ENCODE measurements at places on chromosomes 1 and 21.

DNA sequence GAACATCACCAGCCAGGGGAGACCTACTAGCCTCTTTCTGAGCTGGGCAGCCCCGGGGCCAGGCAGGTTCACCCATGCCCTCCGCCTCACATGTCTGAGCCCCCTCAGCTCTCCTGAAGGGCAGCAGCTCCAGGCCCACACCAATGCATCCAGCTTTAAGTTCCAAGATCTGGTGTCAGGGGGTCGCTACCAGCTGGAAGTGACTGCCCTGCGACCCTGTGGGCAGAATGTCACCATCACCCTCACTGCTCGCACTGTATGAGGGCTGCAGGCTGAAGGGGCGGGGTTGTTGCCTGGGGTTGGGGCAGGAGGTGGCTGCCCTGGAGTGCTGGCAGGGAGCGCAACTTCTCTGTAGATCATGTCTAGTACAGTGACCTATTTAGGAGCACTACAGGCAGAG lies 8.5 kb upstream of the PTPN7 start:
- DNase-seq: no peak

DNA sequence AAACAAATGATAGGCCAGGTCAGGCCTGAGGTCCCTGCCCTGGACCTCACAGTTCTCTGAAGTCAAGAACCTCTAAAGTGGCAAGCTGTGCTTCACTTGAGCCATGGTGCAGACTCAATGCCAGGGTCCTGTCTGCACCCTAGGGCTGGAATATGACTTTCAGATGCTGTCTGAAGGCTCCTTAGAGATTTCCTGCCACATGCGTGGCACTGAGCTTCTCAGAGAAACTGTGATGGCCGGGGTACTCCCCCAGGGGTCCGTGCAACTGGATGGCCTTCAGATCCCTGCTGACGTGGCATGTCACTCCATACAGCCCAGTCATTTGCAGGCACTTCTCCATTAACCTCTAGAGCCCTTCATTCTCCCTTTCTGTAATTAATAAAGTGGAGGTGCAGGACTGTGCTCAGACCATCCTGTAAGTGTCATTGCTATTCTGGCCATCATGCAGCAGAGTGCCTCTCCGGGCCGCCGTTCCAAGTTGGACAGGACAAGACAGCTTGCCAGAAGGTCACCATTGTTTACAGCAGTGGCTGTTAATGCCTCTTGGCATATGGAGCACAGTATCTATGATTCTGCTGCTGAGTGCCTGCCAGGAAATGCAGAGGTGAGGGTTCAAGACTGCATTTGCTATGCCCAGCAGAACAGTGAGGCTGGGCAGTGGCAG lies 205.1 kb upstream of the COA6 start:
- DNase-seq: no peak

GRCh38 chr1:79323239-79324025 lies 316.9 kb upstream of the ADGRL4 start:
- peak; percentile 96 for DNase-seq

- no peak for DNase-seq
Measured at GRCh38 chr1:107795994-107796393, 169.0 kb downstream of the VAV3 start.

GRCh38 chr1:206921772-206922265 lies at the start of gene FCMR:
Gene FCMR (minus strand): TSS chr1:206921941. CDS start chr1:206921854, 87 bp downstream.
- no peak for DNase-seq

- no peak for DNase-seq
Measured at GRCh38 chr1:154104433-154105082, 50.3 kb downstream of the NUP210L start.

DNA sequence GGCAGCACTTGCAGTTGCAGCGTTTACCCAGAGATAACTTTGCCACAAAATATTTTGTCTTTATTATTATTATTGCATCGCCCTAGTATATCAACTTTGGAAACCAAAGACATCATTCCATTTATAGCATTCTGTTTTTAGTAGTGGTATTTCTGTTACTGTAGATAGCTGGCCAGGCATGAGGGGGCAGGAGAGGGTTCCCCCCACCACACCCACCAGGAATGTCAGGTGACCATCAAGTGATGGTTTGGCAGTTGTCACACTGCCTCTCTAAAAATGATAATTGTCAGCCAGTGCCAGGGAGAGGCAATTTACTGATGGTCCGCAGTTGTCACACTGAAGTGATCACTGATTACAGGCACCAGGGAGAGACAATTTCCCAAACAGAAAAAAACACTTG lies 135.6 kb downstream of the TSEN15 start:
- DNase-seq: no peak

DNA sequence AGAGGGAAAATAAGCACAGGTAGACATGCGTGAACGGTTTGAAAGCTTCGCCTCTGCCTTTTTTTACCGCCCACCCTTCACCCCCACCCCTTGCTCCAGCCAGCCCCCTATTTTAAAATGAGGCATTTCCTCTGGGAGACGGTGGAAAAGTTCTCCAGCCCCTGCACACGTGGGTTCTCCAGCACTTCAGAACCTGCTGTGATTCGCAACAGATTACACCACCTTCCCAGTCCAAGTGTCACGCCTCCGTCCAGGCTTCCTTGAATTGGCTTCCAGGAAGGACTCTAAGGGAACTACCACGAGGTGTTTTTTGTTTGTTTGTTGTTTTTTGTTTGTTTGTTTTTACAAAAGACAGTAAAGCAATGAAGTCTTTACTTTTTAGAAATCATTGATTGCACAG lies 2.6 kb downstream of the LRRC7 start:
- no peak for DNase-seq

GRCh38 chr1:156100205-156100995 lies 14.1 kb upstream of the LMNA start:
- DNase-seq: peak; percentile 22

DNA sequence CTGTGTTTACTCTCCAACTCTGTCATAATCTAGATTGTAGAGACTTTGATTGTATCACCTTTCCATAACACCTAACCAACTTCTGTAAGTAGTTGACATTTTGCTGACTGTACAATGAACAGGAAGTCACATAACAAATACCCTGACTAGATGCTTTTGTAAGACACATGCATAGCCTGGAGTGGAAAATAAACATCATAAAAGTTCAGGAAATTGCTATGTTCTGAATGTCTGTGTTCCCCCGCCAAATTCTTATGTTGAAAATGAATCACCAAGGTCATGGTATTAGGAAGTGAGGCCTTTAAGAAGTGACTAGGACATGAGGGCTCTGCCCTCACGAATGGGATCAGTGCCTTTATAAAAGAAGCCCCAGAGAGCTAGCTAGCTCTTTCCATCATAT lies 40.4 kb upstream of the ZSWIM5 start:
- peak; percentile 93 for DNase-seq

DNA sequence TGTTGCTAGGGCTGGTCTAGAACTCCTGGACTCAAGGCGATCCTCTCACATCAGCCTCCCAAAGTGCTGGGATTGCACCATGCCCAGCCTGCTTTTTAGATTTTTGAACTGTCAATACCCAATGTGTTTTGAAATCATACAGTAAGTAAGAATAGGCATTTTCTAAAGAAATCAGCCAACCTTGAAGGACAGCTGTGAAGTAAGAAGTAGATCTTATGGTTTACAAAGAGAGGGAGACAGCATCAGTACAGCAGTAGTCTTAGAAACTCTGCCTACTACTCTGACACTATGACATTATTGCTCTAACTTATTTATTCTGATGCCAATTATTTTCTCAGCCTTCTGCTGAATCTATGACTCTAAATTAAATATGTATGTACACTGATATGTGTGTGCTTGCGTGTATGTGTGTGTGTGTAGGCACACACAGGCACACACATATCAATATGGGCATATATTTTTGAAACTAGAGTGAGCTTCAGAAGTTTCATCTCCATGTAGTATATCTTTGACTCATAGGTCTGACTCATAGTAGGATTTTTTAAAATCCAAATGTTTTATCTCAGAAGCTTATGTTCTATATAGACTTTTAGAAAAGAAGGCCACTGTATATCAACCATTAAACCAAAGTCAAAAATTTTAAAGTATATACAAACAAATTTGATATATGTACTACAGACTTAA lies 140.4 kb downstream of the COL24A1 start:
- no peak for DNase-seq

- no peak for DNase-seq
Measured at GRCh38 chr1:1861339-1861730, 29.6 kb downstream of the GNB1 start.

DNA sequence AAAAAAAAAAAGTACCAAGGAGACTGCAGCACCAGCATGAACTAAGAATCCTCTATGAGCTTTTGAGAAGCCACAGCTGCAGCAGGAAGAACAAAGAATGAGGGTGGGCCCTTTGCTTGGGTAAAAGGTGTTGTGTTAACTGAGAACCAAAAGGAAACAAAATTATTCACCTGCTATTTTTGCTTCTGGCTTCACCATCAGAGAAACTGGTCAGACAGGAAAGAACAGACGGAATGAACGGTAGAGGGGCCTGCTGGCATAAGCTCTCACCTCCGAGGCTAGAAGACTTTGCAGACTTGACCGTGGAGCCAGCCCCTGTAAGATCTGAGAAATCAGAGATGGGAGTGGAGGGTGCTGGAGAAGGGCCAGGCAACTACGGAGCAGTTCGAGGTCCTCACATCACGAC lies 27.6 kb downstream of the IL10RB start:
- no peak for DNase-seq

DNA sequence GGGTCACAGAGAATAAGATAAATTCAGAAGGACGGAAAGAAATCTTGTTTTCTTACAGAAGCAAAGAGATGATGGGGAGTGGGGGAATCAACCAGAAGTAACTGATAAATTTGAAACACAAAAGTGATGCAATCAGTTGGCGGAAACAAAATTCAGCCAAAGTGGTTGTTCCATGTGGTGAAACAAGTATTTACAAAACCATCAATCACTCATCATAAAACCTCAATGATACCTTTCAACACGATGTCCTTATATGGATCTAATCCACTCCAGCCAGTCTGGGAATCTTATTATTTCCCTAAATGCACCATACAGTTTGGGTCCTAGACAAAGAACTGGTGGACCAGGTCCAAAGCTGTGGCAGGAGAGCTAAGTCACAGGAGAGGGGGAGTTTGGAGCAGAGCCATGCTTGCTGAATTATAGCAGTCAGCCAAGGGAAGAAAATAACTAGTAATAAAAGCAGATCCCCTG lies 303.8 kb upstream of the LRRC7 start:
- DNase-seq: no peak

DNA sequence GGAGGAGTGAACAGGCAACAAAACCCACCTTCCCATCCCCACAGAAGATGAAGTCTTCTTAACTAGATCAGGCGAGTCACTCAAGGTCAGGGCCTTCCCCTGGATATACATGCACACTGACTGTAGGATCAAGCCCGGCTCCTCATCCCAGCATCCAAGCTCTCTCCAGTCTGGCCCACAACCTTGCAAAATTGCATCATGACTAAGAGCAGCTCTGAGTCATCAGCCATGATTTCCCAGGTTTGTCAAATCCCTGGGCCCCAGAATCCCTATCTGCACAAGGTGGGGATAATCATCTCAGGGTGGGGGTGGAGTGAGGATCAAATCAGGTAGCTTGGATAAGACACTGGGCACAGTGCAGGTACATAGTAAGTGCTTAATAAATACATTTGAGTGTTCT lies 199.3 kb upstream of the GRIK3 start:
- no peak for DNase-seq

DNA sequence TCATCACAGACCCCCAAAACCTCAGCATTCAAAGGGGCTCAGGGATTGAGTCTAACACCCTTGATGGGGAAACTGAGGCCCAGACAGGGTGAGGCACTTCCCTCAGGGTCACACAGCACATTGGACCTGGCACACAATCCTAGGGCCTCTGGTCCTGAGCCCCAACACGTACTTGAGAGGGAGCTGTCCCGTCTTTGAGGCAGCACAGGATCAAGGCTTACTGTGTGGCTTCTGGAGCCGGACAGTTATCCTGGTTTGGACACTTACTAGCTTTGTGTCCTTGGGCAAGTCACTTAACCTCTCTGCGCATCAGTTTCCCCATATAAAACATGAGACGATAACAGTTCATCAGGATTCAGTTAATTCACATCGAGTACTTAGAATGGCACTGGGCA lies 26.5 kb downstream of the RUNX3 start:
- DNase-seq: no peak

- DNase-seq: no peak
Measured at GRCh38 chr1:232709386-232709785, 79.5 kb upstream of the SIPA1L2 start.

DNA sequence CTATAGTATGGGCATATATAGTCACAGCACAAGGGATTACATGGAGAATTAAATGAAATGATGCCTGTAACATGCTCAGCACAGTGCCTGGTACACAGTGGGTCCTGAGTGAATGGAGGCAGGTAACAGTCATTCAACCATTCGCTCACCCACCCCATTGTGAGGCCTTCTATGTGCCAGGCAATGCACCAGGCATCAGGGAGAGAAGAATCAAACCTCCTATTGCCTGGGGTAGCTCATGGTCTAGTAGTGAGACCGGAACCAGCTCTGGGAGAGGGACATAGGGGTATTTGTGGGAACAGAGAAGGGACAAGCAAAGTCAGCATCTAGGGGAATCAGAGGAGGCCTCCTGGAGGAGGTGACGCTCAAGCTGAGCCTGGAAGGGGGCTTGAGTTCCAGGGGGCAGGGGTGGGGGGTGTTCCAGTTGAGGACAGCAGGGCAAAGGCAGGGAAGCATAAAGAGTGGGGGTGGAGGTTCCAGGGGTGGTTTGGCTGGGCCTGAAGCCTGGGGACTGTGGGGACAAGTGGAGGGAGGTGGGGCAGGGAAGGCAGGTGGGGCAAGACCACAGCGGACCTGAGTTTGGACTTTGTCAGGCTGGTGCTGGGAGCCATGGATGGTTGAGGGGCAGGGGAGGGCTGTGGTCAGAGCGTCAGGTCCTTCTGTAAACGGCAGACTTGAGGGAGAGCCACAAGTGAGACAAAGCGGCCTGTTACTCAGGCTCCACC lies 591.6 kb downstream of the PTPRU start:
- DNase-seq: no peak

DNA sequence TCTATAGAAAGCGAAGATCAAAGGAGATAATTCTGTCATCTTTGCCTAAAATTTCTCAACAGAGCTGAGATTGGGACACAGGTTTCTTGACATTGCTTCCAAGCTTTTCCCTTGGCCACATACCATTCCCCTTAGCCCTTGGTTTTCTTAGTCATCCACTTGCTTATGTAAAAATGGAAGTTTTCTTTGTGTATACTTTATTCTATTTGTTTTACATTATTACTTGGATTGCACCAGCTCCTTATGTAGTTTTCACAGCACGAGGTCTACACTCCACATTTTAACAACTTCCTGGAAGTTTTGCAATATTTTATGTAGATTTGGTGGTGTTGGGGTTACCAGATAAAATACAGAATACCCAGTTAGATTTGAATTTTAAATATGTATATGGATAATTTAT lies 129.8 kb downstream of the PLA2G4A start:
- peak; percentile 38 for DNase-seq

DNA sequence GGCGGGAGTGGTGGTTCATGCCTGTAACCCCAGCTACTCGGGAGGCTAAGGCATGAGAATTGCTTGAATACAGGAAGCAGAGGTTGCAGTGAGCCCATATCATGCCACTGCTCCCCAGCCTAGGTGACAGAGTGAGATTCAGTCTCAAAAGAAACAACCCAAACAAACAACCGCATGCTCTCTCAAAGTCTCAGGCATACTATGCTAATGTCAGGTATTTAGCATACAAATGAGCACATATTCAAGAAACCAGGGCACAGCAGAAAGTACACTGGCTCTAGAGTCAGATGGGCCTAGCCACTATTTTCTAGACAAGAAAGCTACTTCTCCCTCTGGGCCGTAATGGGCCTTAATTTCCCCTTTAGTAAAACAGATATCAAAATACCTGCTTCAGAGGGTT lies 55.0 kb downstream of the ELAVL4 start:
- DNase-seq: no peak

- no peak for DNase-seq
Measured at GRCh38 chr1:34231441-34231840, 54.7 kb downstream of the C1orf94 start.
